Central memory CD4-positive, alpha-beta T cell (primary cell): ENCODE measurements at places on chromosomes 7 and 10.

GRCh38 chr7:127154101-127154500, 98.6 kb downstream of the GRM8 start:
- DNase-seq: no peak

DNA sequence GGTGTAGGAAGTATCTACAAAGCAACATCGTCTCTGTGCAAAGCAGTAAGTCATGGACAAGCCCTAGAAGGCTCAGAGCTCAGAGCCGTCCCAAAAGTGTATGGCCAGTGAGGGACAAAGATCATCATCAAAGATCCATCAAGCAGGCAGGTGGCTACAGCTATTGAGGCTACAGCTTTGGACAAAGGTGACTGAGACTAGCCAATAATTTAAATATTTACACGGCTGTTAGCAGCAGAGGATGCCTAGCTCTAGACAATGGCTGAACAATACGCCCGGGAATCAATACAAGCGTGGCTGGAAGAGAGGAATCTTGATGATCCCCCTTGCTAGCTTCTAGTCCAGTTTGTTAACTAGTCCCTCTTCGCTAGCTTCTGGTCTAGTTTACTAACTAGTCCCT, 17.9 kb downstream of the NMT2 start:
- no peak for DNase-seq

DNA sequence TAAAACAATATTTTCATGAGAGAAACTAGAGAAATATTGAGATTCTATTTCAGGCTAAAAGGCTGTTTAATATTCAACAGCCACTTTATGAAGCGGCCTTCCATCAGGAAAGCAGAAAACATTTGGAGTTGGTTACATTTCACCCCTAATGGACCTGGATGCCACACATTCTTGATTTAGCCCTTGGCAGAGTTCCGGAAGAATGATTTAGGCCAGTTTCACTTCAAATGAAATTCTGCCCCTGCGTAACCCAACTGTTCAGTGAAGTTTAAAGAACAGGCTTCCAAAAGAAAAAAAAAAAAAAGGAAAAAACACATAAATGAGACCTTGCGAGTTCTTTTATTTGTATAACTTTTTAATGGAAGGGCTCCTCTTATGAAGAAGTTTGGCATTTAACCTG, 239.2 kb upstream of the AKR1E2 start:
- DNase-seq: no peak

DNA sequence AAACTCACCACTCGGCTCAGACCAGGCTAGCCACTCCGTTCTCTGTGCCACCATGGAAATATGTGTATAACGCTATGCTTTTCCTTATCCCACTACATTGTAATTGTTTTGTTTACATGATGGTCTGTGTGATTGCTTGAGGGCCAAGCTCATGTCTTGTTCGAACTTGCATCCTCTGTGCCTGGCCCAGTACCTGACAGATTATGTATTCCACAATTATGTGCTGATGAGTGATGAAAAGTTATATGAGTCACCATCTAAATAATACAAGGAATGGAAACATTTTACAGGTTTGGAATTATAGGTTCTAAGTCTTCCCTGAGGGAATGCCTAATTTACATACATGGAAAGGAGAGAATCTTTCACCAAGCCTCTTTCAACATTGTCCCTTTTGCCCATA, 137.4 kb downstream of the C7orf25 start:
- DNase-seq: no peak

DNA sequence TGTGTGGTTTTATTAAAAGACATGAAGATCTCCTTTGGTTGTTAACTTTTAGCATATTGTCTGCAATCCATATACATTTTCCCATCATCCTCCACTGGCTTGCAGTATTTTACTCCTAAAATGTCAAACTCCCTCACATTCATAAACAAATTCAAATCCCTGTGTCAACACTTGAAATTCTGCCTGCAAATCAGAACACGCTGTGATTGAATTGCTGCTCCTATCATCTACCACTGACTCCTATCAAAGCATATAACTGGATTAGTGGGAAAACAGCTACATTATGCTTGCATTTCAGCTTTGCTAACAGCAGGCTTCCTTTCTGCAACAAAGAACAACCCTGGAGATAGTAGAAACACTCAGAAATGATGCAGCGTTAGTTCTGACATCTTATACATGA, 281.8 kb upstream of the HGF start:
- DNase-seq: no peak

DNA sequence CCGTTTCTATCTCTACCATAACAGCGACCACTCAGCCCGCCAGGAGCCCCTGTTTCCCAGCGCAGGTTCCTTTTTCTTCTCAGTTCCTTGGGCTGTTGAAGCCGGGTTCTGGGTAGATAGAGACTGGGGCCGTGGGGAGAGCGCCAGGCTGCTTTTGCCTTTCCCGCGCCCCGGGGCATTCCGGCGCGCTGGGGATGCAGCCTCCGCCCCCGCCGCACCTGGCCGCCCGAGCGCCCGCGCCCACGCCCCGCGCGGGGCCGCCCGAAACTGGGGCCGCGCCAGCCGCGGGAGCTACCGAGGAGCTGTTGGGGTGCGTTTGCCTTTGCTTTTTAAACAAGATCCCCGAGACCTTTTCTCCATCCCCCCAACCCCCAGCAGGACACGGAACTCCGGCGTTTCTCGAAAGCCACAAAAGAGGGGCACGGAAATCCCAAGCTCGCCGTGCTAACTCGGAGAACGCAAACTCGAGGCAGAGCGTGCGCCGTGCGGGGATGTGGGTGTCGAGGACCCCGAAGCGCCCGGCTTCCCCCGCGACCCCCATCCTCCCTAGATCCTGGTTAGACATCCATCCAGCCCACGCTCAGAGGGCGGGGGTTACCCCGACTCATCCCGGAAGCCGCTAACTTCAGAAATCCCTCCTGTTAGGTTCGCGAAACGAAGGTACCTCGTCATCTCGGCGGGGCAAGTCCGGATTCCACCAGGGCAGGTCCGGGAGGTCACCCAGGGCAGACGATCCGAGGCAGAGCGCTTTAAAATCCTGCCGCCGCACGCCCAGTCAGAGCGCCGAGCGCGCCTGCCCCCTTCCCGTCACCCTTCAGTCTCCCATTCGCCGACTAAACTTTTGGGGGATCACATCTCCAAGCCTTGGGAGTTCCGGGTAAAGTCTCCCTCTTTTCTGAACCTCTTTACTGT, 1.0 kb downstream of the GRM8 start:
- no peak for DNase-seq
